NCI-H524 treated with DMSO at 0.1 percent for 48 hours (cell line): ENCODE measurements at places on chromosomes 2 and 18.
A peak's percentile ranks its signal among the peaks of the same experiment; 100 is the strongest.

DNA sequence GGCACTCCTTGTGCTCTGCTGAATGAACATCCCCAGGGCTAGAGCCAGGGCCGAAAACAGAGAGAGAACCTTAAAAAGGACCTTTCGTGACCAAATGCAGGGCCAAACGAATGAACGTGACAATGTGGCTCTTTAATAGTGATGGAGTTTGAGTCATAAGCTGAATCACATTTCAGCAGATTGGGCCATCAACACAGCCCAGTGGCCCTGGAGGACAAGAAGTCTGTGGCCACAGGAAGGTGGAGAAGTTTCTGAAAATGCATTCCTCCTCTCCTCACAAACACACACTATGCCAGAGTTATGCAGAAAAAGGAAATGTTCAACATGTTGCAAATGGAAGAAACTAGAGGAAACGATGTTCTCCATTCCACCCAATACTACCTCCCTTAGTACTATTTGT, 415.8 kb downstream of the HRH4 start:
- DNase-seq = no peak

- DNase-seq = no peak
These were observed 119.9 kb upstream of the THUMPD2 start for GRCh38 chr2:39898934-39899333.

DNA sequence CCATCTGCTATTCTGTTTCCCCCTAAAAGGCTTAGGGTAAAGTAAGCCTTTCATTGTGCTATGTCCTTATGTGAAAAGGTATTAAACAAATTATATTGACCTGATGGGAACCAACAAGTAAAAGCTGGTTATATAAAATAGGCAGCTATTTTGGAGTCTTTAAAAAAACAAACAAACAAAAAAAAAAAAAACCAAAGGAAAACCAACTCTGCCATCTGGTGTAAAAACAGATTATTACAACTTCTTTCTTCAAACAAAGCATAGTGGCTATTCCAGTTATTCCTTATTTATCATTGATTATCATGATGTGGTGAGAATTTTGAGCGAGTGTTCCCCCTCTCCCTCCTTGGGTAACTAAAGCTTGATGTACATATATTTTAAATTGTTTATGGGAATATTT, 122.3 kb upstream of the FHL2 start:
- no peak for DNase-seq

DNA sequence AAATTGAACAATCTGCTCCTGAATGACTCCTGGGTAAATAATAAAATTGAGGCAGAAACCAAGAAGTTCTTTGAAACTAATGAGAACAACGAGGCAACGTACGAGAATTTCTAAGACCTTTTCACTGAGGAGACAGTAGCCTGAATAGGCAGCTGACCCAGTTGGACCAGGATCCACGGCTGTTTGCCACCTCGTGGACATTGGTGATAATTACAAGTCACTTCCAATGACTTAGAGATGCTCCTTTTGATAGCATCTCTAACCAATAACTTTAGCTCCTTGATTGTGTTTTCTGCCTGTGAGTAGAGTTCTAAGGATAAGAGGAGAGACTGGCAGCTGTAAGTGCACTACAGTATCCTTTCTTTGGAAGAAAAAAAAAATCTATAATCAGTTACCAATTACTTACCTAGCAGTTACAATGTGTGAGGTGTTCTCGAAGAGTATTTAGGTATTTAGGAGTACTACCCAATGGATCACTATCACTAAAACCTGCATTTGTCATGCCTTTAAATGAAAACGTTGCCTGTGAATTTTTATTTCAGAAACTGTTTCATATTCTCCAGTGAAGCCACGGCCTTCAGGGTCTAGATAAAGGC, 31.3 kb upstream of the CNTNAP5 start:
- DNase-seq = no peak

- DNase-seq = no peak
These were observed 979 bp downstream of the SLC9A2 start for GRCh38 chr2:102620332-102620731.

GRCh38 chr2:239035997-239036731, 188.3 kb downstream of the TWIST2 start:
- no peak for DNase-seq

DNA sequence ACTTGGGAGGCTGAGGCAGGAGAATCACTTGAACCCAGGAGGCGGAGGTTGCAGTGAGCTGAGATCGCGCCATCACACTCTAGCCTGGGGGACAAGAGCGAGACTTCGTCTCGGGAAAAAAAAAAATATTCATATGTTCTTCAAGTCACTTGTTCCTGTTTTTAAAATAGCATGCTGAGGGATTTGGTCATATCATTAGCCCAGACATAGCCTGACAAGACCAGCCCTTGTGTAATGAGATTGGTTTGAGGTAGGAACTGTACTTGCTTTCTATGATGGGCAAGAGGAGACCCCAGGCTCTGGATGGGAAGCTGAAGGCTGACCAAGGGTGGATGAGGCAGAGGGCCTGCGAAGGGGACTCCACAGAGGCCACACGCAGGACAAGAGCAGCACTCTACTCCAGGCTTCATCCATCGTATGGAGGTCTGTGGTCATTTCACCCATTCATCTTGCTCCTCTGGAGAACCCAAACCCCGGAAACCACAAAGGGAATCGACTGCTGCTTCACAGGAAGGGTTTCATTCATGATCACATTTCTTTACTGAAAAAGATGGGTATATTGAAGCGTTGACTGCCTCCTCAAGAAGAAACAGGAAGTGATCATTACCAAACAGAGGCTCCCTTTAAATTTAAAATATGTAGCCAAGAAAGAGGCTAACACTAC, 87.1 kb upstream of the ZNF397 start:
- no peak for DNase-seq

GRCh38 chr2:9206991-9207640, 504 bp downstream of the ASAP2 start:
- DNase-seq = no peak

- no peak for DNase-seq
These were observed 2.4 kb downstream of the CYP26B1 start for GRCh38 chr2:72145289-72145657.

DNA sequence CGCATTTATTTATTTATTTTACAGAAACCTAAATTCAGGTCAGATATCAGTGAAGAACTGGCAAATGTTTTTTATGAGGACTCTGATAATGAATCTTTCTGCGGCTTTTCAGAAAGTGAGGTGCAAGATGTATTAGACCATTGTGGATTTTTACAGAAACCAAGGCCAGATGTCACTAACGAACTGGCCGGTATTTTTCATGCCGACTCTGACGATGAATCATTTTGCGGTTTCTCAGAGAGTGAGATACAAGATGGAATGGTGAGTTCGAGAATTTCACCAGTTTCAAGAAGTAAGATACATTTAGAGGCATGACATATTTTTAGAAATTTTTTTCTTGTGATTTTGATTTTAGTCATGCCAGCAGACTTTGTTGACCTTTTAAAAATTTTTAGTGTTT, 4.6 kb downstream of the CDCA7 start:
- DNase-seq = no peak

GRCh38 chr2:62409442-62409841, 96.6 kb downstream of the TMEM17 start:
- DNase-seq = no peak

DNA sequence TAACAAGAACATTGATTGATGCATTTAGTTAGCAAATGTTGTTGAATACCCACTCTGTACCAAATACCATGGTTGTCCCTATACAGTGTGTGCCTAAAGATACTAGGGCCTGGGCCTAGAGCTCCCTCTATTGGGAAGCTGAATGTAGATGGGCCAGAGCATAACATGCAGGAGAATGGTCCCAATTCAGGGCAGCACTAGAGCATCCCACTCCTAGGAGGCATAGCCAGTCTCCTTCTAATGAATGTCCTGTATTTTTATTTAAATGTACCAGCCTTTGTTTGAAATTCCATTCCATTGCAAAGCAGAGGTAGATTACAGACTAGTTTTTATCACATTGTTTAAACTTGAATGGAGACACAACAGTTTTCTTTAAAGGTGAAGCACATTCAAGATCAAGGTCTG, 90.6 kb downstream of the FEZ2 start:
- peak; percentile 4 for DNase-seq

DNA sequence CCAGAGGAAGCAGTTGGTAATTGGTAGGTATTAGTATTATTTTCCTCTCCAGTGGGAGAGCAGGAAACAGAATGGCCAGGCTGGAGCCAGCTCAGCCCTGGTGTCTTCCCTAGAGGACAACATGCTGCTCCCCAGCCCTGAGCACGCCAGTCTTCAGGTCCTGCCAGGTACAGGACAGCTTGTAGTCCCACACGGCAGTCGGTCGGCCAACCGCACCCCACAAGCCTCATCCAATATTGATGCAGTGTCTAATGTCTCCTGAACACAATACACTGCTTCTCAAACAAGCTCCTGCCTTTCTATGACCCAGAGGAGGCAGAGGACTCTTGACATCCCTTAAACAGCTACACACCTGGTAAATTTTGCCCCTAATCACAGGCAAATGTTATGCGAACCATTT, 71.0 kb upstream of the PPP1CB start:
- no peak for DNase-seq

GRCh38 chr2:72953976-72954375, 36.7 kb downstream of the EMX1 start:
- no peak for DNase-seq

- DNase-seq = no peak
These were observed 163.1 kb downstream of the RPIA start for GRCh38 chr2:88854528-88854927.

- DNase-seq = no peak
These were observed 272.0 kb upstream of the GCFC2 start for GRCh38 chr2:75982719-75983118.

GRCh38 chr2:69616755-69617154, 26.8 kb downstream of the AAK1 start:
- no peak for DNase-seq

- DNase-seq = no peak
These were observed 76.5 kb downstream of the CYBRD1 start for GRCh38 chr2:171598713-171599319.

- no peak for DNase-seq
These were observed 1187.2 kb upstream of the CRIM1 start for GRCh38 chr2:35168351-35168750.

- no peak for DNase-seq
These were observed 166.7 kb downstream of the ST6GAL2 start for GRCh38 chr2:106719222-106719621.

GRCh38 chr2:129252781-129253460, 726.5 kb upstream of the RAB6C start:
- no peak for DNase-seq

- no peak for DNase-seq
These were observed 25.1 kb upstream of the DPYSL5 start for GRCh38 chr2:26822877-26823276.

- DNase-seq = no peak
These were observed 7.5 kb upstream of the B3GNT2 start for GRCh38 chr2:62188416-62188815.

DNA sequence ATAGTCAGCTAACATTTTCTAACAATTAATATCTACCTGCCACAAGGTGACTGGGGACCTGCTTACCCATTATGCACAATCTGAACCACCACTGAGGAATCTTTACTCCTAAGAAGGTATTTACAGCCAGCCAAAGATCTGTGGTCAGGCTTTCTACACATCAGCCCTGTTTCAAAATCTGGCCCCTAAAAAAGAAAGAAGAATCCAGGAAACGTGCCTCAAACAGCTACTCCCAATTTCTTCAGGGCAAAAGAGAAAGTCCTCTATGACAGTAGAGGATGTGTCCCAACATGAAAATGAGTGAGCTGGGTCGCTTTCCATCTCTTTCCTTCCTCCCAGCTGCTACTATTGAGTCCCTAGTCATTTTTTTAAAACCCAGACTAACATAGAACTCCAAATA, 79.5 kb downstream of the EPB41L3 start:
- DNase-seq = no peak

DNA sequence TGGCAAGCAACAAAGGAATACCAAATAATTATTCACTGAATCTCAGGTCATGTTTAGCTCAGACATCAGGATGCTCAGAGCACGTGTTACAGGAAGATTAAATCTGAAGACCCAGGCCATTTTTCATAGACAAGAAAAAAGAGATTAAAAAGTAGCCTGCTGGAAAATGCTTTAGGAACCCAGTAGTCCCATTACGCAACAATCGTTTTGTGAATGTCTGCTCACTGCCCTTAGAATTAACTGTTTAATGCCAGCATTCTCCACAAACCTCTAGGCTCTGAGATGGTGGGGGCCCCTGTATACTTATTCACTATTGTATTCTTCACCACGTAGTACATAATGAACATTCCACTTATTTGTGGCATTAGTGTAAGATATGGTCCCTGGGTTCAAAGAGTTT, 154.6 kb upstream of the NYAP2 start:
- DNase-seq = no peak
